ENCODE measurements at places on chromosomes 7 and 10. TPM values are rescaled to one million over a fixed set of nuclear protein-coding genes. Genes with fewer than 3 reads are reported as not detected.

The SORCS3 gene
- total RNA-seq, result not detected

The EBLN1 gene
- total RNA-seq, result not detected

The TMEM176B gene
- total RNA-seq, result not detected

The ERVW-1 gene
- not detected for total RNA-seq

The PRPS1L1 gene
- not detected for total RNA-seq

The AFAP1L2 gene
- total RNA-seq, result 5.1 TPM

The PNLIPRP2 gene
- total RNA-seq, result not detected

The EPDR1 gene
- total RNA-seq, result 105 TPM

The C10orf90 gene
- 74.6 TPM for total RNA-seq

The ZNF488 gene
- total RNA-seq, result not detected

The CAV1 gene
- 122 TPM for total RNA-seq

The DPP6 gene
- total RNA-seq, result 1.2 TPM

The CUZD1 gene
- under 0.01 TPM for total RNA-seq

The OIT3 gene
- total RNA-seq, result not detected

The LBX1 gene
- total RNA-seq, result not detected

The CPA2 gene
- not detected for total RNA-seq

The HACD1 gene
- 187 TPM for total RNA-seq

The FBXL13 gene
- 1.4 TPM for total RNA-seq

The DYDC2 gene
- not detected for total RNA-seq

The LIPF gene
- total RNA-seq, result not detected

The ATRNL1 gene
- total RNA-seq, result 7.7 TPM

The NXPH1 gene
- total RNA-seq, result not detected

The ELMO1 gene
- total RNA-seq, result 0.33 TPM

The PALD1 gene
- 0.31 TPM for total RNA-seq

The GSTO2 gene
- total RNA-seq, result 2.5 TPM

The PPP1R17 gene
- not detected for total RNA-seq

The NRCAM gene
- 33.4 TPM for total RNA-seq

The CC2D2B gene
- total RNA-seq, result 0.15 TPM

The VWA2 gene
- not detected for total RNA-seq

The TMEM26 gene
- total RNA-seq, result 1.4 TPM

The HOXA9 gene
- total RNA-seq, result 0.67 TPM

The MEST gene
- 1.7 TPM for total RNA-seq

The RADIL gene
- 4.0 TPM for total RNA-seq

The RBAK gene
- 9.6 TPM for total RNA-seq

The PLEKHS1 gene
- not detected for total RNA-seq

The UPK3BL2 gene
- 1.1 TPM for total RNA-seq

The STRIP2 gene
- total RNA-seq, result 17.6 TPM

The TMEM270 gene
- total RNA-seq, result not detected

The AGAP5 gene
- 4.2 TPM for total RNA-seq

The UCMA gene
- total RNA-seq, result not detected

The RBM20 gene
- total RNA-seq, result 0.33 TPM

The SPDYE16 gene
- not detected for total RNA-seq
